ENCODE measurements at places on chromosomes 2 and 18.

- no peaks in the 10 kb centered on the region for H3K4me1 ChIP-seq
- H3K27ac ChIP-seq, result no peak overlapping the region
- no peaks in the 10 kb centered on the region for H3K27me3 ChIP-seq
Measured at GRCh38 chr2:20989404-20989803, 54.5 kb downstream of the APOB start.

DNA sequence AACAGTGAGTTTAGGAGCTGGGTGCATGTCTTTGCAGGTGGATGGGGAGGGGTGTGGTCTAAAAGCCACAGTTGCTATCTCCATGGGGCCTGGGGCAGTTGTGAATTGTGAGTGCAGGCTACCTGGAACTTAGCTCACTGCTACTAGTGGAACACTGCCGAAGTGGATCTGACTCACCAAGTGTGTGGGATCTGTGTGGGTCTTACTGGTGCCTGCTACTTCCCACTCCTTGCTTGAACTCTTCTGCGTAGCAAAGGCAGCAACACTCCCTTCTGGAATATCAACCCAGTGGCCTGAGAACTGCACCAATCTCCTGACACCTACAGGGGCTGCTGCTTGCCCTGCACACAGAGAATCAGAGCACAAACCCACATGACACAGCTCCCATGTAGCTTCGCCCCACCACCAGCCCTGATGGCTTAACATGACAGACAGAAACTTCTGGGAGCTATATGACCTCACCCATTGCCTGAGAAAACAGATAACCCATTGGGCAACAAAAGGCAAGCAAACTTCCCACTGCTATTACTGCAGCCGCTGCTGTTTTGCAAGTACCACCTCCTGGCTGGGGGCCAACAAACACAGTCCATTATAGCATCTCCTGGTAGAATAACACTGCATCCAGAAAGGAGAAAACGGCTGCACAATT, 455.1 kb upstream of the DDX18 start:
- no peak overlapping the region for H3K4me3 ChIP-seq
- no peaks in the 10 kb centered on the region for H3K4me1 ChIP-seq
- DNase-seq, result no peak
- no peak overlapping the region for H3K27ac ChIP-seq

- no peak for DNase-seq
- no peak overlapping the region for H3K4me3 ChIP-seq
- H3K27ac ChIP-seq, result no peak overlapping the region
- no peaks in the 10 kb centered on the region for H3K36me3 ChIP-seq
- H3K4me1 ChIP-seq, result no peaks in the 10 kb centered on the region
Measured at GRCh38 chr2:31457651-31458050, 43.1 kb upstream of the XDH start.

DNA sequence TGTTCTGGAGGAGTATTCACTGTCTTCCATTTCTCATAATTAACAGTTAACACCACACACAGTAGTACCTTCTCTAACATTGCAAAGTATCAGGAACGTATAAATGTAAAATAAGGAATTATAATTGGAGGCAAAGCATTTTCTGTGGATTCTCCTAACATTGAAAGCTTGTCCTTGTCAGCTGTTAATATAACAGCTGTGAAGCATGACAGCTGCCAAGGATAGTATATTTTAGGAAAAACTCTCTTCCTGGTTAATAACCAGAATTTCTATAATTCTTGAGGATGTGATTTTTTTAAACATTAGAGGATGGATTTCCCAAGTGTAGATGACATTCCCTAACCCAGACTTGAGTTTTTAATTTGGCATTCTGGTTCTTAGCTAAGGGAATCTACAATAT, 110.3 kb downstream of the EPC2 start:
- peaks cover 3% of the 10 kb centered on the region for H3K4me1 ChIP-seq
- H3K4me3 ChIP-seq, result no peak overlapping the region
- H3K36me3 ChIP-seq, result no peaks in the 10 kb centered on the region
- no peak for DNase-seq
- no peaks in the 10 kb centered on the region for H3K27me3 ChIP-seq

DNA sequence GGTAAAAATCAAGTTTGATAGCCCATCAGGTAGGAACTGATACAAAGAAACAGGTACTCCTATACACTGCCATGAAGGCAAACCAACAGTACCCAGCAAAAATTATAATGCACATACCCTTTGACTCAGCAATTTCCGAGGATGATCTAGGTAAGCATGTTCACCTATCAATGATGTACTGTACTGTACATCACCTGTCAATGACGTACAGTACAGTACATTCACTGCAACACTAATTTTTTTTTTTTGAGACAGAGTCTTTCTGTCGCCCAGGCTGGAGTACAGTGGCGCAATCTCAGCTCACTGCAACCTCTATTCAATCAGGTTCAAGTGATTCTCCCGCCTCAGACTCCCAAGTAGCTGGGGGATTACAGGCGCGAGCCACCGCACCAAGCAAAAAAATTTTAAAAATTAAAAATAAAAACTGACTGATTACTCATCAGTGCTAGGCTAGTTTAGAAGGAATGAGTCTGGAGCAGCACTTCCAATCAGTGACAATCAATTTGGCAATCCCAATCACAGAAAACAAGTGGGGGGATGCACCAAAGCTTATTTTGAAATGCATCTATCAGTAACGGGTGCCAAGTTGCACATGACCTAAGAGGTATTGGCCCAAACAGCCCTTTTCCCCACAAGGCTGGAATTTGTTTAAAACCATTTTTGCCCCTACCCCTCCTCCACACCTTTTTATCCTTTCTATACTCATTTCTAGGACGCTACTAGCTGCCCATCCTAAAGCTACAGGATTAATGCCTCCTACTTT, 8.2 kb downstream of the SRSF7 start:
- no peaks in the 10 kb centered on the region for H3K27me3 ChIP-seq
- no peaks in the 10 kb centered on the region for H3K36me3 ChIP-seq
- H3K4me1 ChIP-seq, result no peaks in the 10 kb centered on the region
- H3K27ac ChIP-seq, result no peak overlapping the region
- no peak for DNase-seq

DNA sequence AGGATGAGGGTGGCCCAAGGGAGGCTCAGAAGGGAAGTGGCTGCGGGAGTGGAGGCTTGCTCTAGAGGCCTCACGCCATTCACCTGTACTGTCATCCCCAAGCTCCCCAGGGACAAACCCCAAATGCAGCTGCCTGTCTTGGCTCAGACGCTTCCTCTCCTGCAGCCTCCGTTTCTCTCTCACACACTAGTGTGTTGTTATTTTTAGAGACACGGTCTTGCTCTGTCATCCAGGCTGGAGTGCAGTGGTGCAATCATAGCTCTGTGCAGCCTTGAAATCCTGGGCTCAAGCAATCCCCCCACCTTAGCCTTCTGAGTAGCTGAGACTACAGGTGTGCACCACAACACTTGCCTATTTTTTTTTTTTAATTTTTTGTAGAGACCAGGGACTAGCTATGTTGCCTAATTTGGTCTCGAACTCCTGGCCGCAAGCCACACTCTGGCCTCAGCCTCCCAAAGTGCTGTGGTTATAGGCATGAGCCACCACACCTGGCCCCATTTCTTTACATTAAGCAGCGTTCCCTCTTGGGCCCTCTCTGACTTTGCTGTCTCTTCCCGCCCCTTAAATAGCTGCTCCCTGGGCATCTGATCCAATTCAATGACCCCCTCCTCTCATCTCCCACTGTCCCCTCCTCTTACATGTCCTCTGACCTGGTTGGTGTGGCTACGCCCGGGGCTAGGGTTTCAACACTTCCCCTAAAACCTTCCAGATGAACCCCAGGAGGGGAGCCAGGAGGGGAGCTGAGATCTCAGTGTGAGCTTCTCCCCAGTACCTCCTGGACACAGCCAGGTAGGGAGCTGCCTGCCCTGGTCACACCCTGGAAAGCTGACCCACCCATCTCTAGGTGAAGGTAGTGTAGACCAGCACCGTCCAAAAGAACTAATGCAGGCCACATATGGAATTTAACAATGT, 24.0 kb upstream of the LOXHD1 start:
- H3K4me1 ChIP-seq, result no peaks in the 10 kb centered on the region
- no peaks in the 10 kb centered on the region for H3K27me3 ChIP-seq
